ENCODE measurements at places on chromosomes 2 and 18.

- DNase-seq = no peak
These were observed 123.7 kb downstream of the MYCN start for GRCh38 chr2:16063955-16064633.

- no peak for DNase-seq
These were observed 15.7 kb upstream of the ACVR2A start for GRCh38 chr2:147829106-147829505.

DNA sequence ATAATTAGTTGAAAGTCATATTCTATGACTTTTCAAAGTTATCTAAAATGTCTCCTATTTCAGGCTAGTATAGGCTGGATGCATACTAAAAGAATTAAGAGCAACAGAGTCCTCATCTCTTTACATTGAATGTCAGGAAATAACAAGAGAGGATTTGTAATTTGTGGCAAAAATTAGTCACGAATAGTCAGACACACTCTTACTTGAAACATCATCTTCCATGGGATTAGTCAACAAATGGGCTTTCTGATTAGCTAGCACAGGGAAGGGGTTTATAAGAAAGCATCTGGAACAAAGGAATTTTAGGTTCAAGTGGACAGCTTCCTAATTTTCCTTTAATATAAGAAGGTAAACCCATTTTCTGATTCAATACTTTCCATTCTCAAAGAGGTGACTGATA is 330.3 kb upstream of the MEX3C start:
- no peak for DNase-seq

DNA sequence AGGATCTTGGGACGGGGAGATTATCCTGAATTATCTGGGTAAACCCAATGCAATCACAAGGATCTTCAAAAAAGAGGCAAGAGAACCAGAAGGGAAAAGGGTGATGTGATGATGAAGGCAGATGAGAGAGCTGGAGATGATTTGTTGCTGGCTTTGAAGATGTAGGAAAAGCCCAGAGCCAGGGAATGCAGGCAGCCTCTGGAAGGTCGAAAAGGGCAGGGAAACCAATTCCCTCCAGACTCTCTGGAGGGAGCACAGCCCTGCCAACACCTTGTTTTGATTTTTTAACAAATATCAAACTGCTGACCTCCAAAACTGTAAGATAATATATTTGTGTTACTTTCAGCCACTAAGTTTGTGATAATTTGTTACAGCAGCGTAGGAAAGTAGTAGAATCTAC is 48.9 kb upstream of the IL1R2 start:
- no peak for DNase-seq

GRCh38 chr2:160522951-160523710 is 29.5 kb upstream of the RBMS1 start:
- DNase-seq = no peak

GRCh38 chr2:150459281-150459680 is 28.2 kb downstream of the RND3 start:
- DNase-seq = no peak

DNA sequence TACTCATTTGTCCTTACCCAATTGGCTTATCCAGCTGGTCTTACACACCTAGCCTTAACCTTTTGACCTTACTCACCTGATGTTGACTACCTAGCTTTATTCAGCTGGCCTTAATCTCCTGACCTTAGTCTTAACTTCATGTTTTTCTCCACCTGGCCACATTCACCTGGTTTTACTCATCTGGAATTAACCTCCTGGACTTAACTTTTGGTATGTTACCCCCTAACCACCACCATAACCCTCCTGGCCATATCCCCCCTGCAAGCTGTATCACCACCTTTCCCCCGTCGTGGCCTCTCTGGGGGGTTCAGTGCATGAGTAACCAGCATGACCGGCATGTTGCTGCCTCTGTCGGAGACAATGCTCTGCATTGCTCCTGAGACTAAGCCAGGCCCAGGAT is 45.7 kb downstream of the CHRNA1 start:
- DNase-seq = no peak

- peak; percentile 89 for DNase-seq
These were observed at the start of the genes FAM210A and RNMT for GRCh38 chr18:13726232-13726971. TSS of gene FAM210A (minus strand) at chr18:13726558. CDS start at chr18:13682077, 44,481 bp downstream. TSS of gene RNMT (plus strand) at chr18:13726673. CDS start at chr18:13731518, 4,845 bp downstream.

DNA sequence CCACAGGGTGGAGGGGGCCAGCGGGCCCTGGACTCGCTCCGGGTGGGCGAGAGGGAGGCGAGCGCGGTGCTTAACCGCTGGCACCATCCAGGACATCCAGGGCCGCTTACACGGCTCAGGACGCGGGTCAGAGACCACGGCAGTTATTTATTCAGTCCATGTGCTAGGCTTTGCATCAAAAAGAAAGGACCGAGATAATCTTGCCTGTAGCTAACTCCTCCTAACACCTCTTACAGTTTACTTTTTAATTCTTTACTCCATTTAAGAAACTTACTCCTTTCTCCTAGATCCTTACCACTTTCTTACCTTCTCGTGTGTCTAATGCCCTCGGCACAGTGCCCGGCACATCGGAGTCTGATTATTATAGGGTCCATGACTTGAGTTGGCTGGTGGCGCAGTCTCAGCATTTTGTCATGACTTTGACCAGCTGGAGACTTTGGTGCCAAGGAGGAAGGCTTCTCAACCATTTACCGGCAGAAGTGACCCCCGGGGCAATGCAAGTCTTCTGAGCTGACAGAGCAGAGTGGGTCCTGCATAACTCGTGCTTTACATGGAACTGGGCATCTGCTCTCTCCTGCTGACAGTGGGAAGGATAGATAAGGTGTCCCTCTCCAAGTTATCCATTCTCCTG is 503 bp downstream of the ANXA4 start:
- DNase-seq = no peak

DNA sequence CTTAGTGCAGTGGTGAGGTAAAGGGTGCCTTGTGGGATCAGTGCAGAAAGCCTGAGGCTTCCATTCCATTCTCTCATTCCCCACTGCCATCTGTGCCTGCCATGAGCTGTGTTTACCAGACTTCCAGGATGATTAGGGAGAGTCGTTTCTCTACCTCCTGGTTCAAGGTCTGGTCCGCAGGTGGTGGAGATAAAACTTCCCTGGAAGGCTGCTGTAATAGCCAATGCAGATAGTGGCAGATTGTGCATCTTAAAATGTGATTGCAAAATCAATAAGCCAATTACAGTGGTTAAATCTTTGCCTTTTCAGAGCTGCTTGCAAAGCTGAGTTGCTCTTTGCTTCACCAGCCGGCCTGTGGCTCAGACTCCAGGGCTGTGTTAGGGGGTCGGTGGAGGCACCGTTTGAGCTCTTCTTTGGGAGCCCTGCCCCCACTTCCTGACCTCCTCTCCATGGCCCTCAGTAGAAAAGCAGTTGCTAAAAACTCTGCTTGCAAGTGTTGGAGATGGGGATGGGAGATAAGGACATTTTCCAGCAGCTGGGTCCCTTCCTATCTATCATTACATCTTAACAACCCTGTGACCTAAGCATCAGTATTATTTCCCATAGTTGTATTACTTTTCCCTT is 95.2 kb upstream of the HS6ST1 start:
- no peak for DNase-seq

- no peak for DNase-seq
These were observed 70.3 kb upstream of the HAAO start for GRCh38 chr2:42862669-42863185.

- DNase-seq = no peak
These were observed at the start of gene ZNF385B for GRCh38 chr2:179861416-179862067. TSS of gene ZNF385B (minus strand) at chr2:179861612.

- no peak for DNase-seq
These were observed 39.4 kb upstream of the NCKAP5 start for GRCh38 chr2:133607679-133608078.

- no peak for DNase-seq
These were observed 80.1 kb upstream of the NPAS2 start for GRCh38 chr2:100739735-100740432.

GRCh38 chr18:52439457-52439856 is 99.5 kb downstream of the DCC start:
- no peak for DNase-seq

GRCh38 chr18:75221397-75221796 is 10.8 kb downstream of the TSHZ1 start:
- no peak for DNase-seq

GRCh38 chr2:11820650-11821049 is 74.2 kb downstream of the LPIN1 start:
- DNase-seq = no peak

DNA sequence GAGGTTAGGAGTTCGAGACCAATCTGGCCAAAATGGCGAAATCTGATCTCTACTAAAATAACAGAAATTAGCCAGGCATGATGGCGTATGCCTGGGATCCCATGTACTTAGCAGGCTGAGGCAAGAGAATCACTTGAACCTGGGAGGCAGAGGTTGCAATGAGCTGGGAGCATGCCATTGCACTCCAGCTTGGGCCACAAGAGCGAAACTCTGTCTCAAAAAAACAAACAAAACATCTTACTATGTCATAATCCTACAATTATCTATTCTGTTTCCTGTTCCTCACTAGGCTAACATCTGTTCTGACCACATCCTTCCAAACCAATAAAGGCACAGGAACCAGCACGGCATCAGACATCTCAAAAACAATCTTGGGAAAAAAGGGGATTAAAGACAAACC is 361.8 kb upstream of the UBE2E3 start:
- no peak for DNase-seq

- DNase-seq = no peak
These were observed 674 bp downstream of the EVX2 start for GRCh38 chr2:176082824-176083751.

DNA sequence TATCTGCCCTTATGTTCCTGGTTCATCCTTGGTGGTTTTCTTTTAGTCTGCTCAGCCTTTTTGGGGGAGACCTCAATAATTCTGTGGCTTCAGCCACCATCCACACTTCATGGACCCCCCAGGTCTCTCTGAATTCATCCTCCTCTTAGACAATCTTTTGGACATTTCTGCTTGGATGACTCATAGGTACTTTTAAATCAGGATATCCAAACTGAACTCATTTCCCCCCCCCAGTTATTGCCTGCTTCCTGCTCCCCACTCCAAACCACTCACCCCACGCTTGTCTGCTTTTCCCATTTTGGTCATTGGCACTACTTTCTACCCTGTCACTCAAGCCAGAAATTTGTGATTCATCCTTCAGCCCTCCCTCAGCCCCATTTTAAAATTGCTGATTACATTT is 78.5 kb downstream of the TANC1 start:
- no peak for DNase-seq

DNA sequence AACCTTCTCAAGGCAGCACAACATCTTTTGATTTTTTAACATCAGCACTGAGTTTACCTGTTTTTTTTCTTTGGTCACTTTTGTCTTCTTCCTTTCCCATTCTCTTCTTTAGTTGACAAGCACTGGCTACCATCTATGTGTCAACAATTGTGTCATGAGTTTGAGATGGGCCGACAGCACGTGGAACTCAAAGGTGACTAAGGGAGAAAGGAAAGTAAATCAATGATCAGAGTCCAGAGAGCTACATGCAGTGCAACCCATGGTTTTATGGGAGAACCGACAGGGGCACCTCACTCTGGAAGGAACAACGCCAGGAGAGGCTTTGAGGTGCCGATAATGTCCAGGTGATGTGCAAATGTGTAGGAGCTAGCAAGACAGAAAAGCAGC is 755.5 kb downstream of the RNF144A start:
- DNase-seq = no peak

- DNase-seq = no peak
These were observed 164.2 kb downstream of the CDH19 start for GRCh38 chr18:66439670-66440069.

DNA sequence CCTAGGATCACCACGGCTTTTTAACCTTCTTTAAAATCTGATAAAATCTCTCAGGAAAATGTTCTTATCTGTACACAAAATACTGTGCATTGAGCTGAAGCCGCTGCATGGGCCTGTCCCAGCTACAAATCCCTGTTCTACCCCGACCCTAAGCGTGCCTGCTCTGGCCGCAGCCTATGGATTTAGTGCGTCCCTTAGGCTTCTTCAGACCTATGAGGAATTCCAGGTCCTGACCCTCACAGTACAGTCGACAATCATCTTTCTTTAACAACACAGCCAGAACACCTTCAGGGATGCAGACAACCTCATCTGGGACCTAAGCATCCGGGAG is 477 bp upstream of the WDCP start:
- DNase-seq = no peak

DNA sequence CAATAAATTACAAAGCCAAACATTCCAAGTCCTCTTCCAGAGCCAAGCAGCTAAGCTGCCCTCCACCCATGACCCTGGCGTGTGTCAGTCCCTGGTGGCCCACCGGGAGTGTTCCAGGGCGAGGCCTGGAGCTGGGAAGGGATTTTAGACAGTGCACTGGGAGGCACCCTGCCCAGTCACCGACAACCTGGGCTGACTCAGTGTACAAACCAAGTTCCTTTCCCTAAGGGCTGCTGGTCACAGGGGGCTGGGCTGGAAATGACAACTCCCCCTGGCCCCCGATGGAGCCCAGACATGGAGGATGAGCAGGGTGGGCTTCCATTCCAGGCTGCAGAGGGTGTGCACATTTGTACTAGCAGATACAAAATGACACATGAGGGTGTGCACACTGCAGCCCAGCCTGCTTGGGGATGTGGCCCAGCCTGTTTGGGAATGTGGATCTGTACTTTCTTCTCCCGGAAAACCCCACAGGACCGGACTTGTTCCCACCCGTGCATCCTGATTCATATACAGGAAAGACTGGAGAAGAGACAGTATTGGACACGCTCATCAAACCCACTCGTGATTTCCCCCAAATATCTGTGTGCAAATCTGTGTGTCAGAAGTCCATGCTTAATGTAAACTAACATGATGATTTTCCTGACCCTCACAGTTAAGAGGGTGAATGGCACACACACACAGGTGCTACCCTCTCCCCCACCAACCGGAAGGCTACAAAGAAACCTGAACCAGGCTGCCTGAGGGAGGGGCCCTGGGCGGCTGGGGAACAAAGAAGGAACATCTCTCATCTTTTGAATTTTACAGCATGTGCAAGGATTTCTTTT is 58.9 kb downstream of the NDUFA10 start:
- no peak for DNase-seq

- no peak for DNase-seq
These were observed 34.9 kb downstream of the SCN1A start for GRCh38 chr2:166092889-166093288.

GRCh38 chr18:33467531-33467930 is 27.0 kb upstream of the CCDC178 start:
- DNase-seq = no peak
